NCI-H1694 (cell line): ENCODE measurements at places on chromosomes 12 and 14.

- no peak for DNase-seq
These were observed 6.8 kb upstream of the TRAF3 start for GRCh38 chr14:102770147-102771123.

GRCh38 chr14:53128303-53129028 lies 24.7 kb downstream of the DDHD1 start:
- no peak for DNase-seq

DNA sequence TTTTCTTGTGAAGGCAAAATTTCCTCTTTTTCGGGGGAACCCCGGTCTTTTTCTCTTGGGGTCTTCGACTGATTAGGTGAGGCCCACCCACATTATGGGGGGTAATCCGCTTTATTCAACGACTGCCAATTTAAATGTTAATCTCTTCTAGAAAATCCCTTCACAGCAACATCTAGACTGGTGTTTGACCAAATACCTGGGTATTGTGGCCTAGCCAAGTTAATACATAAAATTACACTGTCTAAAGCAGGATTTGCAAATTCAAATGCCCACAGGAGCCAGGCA lies 170.0 kb upstream of the FOXN3 start:
- DNase-seq, result no peak

- DNase-seq, result peak; percentile 92
These were observed 117.6 kb downstream of the SCARB1 start for GRCh38 chr12:124745891-124746570.

- DNase-seq, result no peak
These were observed 14.4 kb downstream of the OXA1L start for GRCh38 chr14:22780941-22781300.

DNA sequence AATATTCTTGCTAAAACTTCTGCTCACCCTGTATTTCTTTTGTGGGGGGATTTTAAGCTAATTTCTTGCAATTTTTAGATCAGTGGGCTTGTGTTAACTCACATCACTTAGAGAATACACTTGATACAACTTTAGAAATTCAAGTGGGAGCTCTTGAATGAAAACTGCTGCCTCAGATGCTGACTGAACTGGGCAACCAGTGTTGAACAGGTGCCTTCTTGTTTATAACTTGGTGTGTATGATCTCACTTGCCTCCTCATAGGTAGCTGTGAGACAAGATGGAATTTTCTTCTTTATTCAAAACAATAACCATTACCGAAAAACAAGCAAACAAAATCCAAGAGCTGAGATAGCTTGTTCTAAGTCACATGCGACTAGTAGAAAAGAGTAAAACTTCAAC lies 63.5 kb downstream of the FGD4 start:
- DNase-seq, result no peak

GRCh38 chr12:92503029-92503931 lies 199.5 kb upstream of the PLEKHG7 start:
- DNase-seq, result no peak

DNA sequence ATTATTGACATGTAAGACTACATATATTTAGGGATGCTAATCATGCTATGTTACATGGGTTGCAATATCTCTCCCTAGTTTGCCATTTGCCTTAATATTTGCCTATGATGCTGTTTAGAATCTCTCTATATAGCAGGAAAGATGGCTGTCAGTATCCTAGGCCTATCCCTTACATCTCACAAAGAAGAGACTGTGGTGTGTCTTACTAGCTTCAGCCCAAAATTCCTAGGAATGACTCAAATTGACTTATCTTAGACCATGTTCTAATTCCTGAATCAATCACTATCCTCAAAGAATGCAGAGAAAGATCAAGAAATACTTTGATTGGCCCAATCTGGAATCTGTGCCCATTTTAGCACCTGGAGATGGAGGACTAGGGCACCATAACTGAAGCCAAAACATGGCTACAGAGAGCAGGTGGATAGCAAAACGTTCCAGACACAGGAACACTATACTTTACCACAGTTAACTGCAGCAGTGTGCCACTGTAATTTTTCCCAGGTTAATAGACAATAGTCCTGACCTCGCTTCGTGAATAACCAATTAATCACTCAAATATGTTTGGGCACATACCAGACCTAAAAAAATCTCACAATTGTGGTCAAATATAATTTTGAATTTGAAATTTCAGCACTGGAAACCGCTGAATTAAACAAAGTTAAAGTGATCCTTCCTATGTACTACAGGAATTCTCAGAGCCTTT lies 32.7 kb upstream of the GLIPR1 start:
- no peak for DNase-seq

- no peak for DNase-seq
These were observed 44.7 kb downstream of the SLC8A3 start for GRCh38 chr14:70144046-70144445.

- DNase-seq, result no peak
These were observed 7.9 kb upstream of the KLRB1 start for GRCh38 chr12:9615420-9616136.

DNA sequence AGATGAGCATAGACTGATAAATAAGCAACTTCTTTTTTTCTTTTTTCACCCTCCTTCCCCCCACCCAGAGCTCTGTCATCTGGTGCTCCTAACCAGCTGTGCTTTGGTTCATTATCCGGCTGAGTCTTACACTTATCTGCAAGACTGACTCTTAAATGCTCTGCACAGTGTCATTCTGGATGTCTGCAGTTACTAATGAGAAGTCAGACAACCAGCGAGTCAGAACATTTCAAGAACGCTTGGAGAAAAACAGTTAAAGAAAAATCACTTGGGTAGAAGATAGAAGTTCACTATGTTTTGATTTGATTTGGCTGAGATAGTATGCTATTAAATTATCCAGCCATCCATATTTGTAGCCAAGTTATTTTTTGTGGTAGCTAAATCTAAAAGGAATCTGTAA lies 328.9 kb upstream of the PRICKLE1 start:
- DNase-seq, result no peak

GRCh38 chr12:105576261-105576660 lies 245.8 kb downstream of the C12orf75 start:
- no peak for DNase-seq

DNA sequence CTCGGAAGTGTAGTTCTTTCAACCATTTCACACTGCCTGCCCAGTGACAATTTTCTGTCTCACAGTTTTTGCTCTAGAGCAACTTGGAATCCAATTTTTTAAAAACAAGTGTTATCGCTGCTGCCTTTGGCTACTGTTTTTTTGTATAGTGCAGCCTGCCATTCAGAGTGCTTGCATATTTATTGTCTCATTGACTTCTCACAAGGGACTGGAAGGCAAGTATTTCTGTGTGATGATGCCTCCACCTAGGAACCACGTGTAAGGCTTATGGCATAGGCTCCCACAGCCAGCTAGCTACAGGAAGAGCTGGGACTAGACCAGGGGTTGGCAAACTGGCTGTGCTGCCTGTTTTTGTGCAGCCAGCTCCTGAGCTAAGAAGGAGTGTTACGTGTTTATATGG lies 903 bp downstream of the PARPBP start:
- DNase-seq, result no peak

DNA sequence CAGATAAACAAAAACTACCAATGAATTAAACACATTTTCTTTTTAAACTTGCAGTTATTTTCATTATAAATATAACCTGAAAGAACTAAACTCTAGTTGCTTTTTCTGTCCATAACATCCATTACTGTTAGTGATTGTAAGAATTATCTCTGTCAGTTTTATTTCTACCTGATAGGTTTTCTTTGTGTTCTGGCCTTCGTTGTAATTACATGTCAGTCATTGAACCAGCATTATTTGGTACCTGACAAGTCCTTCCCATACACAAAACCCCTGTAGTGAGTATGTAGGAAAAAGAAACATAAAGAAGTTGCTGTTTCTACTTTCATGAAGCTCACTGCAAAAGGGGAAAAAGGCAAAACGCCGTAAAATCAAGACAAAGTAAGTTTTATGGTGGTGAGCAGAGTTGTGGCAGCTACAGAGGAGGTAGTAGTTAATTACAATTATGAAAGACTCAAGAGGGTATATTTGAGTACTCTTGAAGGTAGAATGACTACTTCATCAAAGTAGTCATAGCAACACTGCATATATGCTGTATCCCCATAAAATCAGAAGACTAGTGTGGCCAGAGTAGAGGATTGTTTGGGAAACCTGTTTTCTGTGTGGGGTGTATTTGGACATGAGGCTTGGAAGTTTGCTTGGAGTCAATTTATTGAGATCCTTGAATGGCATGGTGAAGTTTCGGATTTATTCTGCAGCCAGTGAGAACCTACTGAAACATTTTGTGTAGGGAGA lies 102.8 kb downstream of the SLC5A8 start:
- no peak for DNase-seq

- no peak for DNase-seq
These were observed 62.3 kb upstream of the CCDC175 start for GRCh38 chr14:59638885-59639284.

DNA sequence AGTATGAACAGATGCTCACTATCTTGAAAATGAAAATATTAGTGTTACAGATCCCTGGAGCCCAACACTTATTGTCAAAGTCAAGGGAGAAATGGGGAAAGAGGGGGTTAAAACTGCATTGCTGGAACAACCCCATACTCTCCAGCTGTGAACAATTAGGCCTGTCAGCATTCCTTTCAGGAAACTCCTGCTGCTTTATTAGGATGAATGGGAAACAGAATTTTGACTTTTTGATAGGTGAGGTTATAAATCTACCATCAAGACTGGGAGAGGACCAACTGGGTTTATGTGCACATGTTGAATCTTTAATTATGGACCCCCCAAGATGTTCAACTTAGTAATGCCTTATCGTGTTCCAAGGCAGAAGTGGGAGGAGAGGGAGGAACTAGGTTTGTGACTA lies 85.0 kb downstream of the TMTC1 start:
- DNase-seq, result no peak

- no peak for DNase-seq
These were observed 62.9 kb downstream of the RFX4 start for GRCh38 chr12:106645465-106646330.

DNA sequence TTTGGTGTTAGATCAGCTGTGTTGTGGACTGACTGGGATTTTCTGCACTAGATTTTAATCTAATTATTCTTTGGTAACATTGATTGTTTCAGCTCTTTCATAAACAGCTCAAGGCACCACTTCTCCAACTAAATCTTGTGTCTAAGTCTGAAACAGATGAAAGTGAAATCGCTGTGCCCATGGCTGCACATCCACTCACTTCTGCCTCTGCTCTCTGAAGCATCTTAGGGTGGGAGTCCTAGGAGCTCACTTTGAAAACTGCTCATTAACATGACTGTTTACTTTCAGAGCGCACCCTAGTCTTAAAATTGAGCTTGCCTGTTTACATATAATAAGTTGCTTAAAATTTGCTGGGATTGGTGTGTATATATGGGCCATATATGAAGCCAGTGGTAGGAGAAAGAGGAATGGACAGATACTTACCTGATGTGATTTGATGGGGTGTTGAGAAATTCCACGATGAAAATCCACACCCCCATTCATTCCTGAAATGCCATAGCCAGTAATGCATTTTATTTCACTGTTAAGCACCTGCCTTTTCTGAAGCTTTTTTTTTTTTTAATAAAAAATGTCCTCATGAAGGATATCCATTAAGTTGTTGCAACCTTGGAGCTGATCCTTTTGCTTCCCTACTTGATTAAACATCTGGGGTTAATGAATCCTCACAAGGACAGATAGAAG lies 52.8 kb downstream of the PPFIBP1 start:
- DNase-seq, result no peak

DNA sequence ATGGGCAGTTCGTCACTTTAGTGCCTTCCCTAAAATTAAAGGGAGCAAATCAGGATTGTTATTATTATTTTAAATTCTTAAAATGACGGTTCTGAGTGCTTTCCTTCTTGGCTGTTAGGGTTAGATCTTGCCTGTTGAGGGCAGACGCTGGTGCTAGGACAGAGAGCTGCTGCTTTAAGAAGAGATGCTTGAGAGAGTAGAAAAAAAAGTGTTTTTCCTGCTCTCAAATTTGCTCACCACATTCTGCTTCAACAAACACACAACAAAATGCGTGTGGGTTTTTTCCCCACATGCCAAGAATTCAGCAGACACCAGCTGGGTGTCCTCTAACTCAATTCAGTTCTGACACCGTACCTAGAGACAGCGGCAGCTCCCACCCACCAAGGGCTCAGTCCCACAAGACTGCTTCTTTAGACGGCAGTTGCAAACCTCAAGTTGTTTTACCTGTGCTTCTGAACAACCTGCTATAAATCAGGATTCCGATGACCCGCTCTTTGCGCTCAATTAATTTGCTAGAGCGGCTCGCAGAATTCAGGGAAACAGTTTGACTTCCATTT lies 75.8 kb upstream of the RIN3 start:
- no peak for DNase-seq
